SW480 (cell line): ENCODE measurements at places on chromosomes 16 and 17.

- DNase-seq: no peak
Measured at GRCh38 chr17:50790618-50791017, 23.3 kb upstream of the ANKRD40CL start.

- peak; percentile 33 for DNase-seq
Measured at GRCh38 chr16:82518811-82519210, 108.0 kb upstream of the CDH13 start.

DNA sequence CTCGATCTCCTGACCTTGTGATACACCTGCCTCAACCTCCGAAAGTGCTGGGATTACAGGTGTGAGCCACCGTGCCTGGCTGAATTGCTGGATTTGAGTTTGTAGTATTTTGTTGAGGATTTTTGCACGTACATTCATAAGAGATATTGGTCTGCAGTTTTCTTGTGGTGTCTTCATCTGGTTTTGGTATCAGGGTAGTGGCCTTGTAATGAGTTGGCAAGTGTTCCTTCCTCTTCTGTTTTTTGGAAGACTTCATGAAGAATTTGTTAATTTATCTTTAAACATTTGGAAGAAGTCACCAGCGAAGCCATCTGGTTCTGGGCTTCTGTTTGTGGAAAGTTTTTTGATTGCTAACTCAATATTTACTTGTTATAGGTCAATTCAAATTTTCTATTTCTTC, 26.9 kb downstream of the SPNS3 start:
- no peak for DNase-seq

GRCh38 chr17:4161192-4161966, 18.4 kb downstream of the CYB5D2 start:
- peak; percentile 72 for DNase-seq
